Stimulated activated CD4-positive, alpha-beta T cell treated with anti-CD3 and anti-CD28 coated beads, Interleukin-4, amount 100 ng/mL, for 4 hours (primary cell): ENCODE measurements at places on chromosomes 2 and 18.

- DNase-seq: no peak
Measured at GRCh38 chr2:160694631-160695030, 201.0 kb upstream of the RBMS1 start.

DNA sequence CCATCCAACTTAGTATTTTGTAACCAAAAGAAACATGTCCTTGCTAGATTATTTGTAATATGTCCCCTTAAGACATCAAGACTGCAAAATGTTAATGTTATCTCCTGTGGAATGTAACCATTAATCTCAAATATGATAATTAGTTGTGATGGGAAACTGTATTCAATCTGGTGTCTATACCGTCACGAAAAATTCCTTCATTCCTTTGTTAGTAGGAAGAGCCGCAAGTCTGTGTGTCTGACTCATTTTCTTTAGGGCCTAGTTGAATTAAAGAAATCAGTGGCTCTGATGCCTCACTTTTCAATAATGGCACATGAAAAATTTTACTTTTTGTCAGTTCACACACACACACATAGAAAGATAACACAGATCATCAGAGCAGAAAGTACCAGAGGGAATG, 127.1 kb upstream of the CHAC2 start:
- no peak for DNase-seq

DNA sequence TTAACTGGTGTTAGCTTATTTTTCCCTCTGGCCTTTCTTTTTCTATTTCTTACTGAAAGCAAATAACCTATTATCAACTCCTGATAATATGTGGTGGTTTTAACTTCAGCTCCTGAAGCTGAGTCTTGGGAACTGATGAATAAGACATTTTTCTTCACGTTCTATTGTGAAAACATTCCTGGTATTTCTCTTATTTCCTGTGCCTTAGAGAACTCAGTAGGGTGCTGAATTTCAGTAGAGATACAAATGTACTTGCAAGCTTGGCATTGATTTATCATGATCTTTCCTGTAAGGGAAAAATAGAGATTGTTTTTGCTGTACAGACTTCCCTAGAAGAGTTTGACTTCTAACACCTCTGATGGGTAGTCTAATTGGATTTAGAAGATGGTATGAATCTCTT, 52.8 kb upstream of the DCC start:
- no peak for DNase-seq

GRCh38 chr18:48743886-48744285, 205.1 kb downstream of the CTIF start:
- no peak for DNase-seq

- no peak for DNase-seq
Measured at GRCh38 chr2:143948710-143949109, 571.2 kb downstream of the ZEB2 start.

GRCh38 chr18:45482286-45482685, 133.0 kb upstream of the SLC14A2 start:
- DNase-seq: no peak

DNA sequence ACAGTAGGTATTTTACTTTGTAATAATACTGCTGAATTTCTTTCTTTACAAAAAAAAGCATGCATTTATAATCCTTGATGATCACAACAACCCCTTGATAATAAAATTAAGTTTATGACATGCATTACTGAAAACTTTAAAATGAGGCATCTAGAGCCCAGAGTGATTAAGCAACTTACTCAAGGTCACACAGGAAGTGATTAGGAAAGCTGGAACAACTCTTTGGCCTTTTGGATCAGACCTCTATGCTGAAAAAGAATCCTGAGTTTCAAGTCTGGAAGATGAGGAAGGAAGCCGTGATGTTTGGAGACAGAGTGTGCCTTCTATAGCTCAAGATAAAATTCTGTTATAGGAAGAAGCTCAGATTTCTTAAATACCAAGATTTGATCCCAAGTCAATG, 105.0 kb upstream of the ATP8B1 start:
- DNase-seq: no peak

- no peak for DNase-seq
Measured at GRCh38 chr18:37019157-37019827, 190.4 kb downstream of the KIAA1328 start.

DNA sequence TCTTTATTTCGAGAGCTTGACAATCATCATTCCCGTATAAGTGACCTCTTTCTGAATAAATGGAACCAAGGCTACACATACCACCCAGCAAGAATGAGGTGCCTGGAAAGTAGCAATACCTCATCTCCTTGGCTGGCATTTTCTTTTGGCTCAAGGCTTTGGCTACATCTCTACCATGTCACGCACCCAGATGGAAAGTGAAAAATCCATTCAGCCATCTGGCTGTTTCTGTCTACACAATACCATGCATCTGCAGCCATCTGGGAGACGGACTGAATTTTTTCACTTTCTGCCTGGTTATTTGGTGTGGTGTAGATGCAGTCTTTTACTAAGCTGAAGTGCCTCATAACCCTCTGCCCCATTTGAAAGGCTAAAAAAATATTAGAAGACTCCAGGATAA, 566.9 kb downstream of the BCL11A start:
- DNase-seq: no peak

- no peak for DNase-seq
Measured at GRCh38 chr2:177998006-177998405, 74.6 kb downstream of the PDE11A start.

- peak; percentile 0 for DNase-seq
Measured at GRCh38 chr18:23585007-23585871, 1.1 kb downstream of the NPC1 start.

DNA sequence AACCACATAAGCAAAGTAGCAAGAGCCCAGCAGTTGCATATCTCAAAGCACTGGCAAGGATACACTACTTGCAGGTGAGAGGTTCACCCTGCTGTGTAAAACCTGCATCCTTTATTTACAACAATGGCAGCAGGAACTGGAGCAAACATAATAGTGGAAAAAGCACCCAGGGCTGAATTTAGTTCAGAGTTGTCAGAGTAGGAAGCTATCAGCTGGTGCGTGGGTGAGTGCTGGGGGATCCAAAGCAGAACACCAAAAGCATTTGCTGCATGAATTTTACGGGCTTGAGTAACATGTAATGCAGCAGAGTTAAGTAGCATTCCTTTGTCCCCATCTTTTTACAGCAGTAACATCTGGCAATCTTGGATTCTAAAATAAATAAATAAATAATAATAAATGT, 73.5 kb upstream of the SRD5A2 start:
- DNase-seq: no peak

GRCh38 chr2:28356095-28356911, 36.4 kb upstream of the FOSL2 start:
- DNase-seq: peak; percentile 17

- DNase-seq: no peak
Measured at GRCh38 chr2:29808321-29808720, 113.1 kb downstream of the ALK start.

- no peak for DNase-seq
Measured at GRCh38 chr18:79549638-79550000, 130.0 kb upstream of the CTDP1 start.

DNA sequence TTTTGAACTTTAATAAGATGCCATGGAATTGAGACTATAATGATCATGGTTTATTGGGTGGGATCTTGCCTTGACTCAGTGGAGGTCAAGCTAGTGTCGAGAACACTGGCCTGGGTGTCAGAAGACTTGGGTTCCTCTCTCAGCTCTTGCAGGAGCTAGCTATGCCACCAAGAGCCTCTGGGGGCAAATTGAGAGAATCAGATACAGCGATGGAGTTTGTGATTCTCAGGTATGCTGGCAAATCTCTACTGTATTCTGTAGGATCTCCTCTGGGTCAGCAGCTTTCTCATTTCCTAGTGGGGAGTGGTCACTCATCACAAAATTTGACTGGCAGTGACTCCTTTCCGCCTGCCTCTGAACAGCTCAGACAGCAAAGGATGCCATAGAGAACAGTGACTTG, 477.0 kb downstream of the RNF144A start:
- no peak for DNase-seq

DNA sequence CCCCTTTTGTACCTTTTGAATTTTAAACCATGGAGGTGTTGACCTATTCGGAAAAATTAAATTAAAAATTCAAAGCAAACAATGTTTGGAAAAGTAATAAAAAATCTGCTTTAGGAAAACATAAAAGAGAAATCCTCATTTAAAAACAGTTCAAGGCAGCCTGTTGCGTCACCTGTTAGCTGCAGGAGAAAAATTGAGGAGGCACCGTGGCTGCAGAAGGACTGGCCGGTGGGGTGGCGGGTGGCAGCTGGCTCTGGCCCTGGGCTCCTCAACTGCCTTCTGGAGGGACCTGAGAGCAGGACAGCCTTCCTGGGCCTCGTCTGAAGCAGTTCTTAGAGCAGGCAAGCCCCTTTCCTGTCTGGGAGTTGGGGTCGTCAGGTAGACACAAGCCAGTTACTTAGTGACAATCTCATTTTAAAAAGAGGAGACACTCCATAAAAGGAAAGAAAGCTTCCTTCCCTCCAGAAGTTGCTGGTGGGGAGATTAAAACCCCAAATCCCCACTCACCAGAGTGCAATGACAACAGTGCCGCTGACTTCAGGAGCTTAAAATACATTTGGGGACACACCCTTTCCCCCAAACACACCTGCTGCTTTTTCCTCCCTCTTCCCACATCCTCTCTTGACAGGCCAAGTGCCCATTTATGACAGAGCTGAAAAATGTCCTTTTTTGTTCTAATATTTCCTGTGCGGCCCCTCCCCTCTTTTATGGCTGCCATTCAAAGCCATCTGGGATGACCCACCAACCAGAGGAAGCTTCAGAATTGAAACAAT, 9.7 kb downstream of the ZBTB7C start:
- no peak for DNase-seq

GRCh38 chr2:61537277-61537949, 743 bp downstream of the XPO1 start:
- DNase-seq: peak; percentile 55

GRCh38 chr18:48477348-48477747, 61.5 kb upstream of the CTIF start:
- no peak for DNase-seq

- DNase-seq: no peak
Measured at GRCh38 chr18:73677450-73677849, 470.2 kb downstream of the FBXO15 start.

GRCh38 chr18:25310045-25310444, 41.9 kb downstream of the ZNF521 start:
- no peak for DNase-seq

DNA sequence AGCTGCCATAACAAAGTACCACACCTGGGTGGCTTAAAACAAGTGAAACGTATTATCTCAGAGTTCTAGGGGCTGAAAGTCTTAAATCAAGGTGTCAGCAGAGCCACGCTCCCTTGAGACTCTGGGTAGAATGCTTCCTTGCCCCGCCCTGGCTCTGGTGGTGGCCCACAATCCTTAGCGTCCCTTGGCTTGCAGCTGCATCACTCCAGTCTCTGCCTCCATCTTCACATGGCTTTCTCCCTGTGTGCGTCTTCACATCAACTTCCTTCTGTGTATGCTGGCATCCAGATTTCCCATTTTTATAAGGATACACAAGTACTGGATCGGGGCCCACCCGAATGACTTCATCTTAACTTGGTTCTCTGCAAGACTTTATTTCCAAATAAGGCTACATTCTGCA, 62.5 kb downstream of the MRO start:
- no peak for DNase-seq

GRCh38 chr2:83364264-83364663, 1094.8 kb downstream of the SUCLG1 start:
- no peak for DNase-seq

DNA sequence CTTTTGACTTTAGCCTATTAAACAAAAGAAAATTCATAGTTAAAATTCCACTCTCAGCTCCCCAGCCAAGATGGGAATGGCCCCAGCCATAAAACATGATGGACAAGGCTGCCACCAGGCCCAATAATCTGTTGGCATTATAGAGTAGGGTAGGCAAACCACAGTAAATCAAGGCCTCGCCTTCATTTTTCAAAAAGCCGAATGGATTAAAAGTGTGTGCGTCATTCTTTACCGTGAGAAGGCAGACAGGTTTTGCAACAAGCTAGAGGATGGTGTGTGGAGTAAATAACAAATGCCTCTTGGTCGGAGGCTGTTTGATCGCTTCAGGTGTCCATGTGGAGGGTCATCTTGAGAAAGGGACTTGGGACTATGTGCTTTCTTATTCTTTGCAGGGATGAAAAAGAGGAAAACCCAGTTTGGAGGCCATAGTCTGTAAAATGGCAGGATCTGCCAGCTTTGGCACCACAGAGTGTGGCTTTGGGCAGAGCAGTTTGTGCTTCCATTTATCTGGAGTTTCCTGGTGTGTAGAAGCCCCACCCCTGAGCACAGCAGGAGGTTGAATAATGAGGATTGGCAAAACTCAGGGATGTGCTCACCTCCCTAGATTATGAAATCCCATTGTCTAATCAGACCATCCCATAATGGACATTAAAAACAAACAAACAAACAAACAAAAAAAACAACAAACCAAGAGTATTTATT, 57.1 kb upstream of the ITGB6 start:
- DNase-seq: no peak

GRCh38 chr18:57754577-57755338, 48.4 kb downstream of the ATP8B1 start:
- no peak for DNase-seq

DNA sequence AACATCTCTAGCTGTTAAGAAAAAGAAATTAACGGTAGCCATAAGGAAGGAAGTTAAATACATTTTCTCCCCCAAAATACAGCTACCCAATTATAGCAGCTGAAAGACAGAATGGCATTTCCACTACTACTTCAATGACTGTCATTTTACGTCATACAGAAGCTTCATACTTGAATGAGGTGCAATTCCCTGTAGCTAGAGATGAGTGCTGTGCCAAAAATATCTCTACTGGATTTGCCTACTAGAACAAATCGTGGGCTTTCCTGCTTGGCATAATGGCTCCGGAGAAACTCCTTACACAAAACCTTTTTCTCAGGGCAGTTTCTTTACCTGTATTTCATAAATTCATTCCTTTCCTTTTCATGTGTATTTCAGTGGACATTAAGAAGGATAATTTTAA, 36.3 kb upstream of the NRXN1 start:
- no peak for DNase-seq

- DNase-seq: no peak
Measured at GRCh38 chr18:33833842-33834241, 255.8 kb downstream of the ASXL3 start.

GRCh38 chr18:10379522-10379921, 74.9 kb upstream of the APCDD1 start:
- DNase-seq: no peak

GRCh38 chr18:67597759-67598158, 81.2 kb upstream of the DSEL start:
- no peak for DNase-seq

DNA sequence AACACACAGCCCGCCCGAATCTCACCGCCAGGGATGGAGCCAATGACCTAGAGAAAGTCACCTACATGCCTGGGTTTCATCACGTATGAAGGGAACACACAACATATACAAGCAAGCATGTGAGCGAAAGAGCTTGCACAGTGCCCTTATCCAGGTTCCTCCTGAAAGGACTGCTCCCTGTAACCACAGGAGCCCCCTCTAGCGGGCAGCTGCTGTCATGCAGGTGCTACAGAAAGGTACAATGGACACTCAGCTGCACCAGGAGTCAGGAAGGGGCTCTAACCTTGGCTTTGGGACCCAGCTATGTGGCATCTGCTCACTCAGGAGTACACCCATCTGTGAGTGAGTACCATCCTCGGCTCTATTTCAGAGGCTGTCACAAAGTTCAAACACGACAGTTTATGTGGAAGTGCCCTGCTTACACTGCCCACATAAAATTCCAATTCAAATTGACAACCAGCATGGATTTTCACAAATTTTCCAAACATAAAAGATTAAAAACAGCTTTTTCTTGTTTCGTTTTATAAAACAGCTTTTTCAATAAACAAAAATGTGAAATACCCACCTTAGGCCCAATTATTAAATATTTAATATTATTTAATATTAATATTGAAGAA, 3.5 kb downstream of the NDUFA10 start:
- peak; percentile 57 for DNase-seq
